ENCODE measurements at places on chromosomes 6 and 20.

GRCh38 chr6:41093729-41094128, 21.0 kb downstream of the NFYA start:
- DNase-seq = no peak

DNA sequence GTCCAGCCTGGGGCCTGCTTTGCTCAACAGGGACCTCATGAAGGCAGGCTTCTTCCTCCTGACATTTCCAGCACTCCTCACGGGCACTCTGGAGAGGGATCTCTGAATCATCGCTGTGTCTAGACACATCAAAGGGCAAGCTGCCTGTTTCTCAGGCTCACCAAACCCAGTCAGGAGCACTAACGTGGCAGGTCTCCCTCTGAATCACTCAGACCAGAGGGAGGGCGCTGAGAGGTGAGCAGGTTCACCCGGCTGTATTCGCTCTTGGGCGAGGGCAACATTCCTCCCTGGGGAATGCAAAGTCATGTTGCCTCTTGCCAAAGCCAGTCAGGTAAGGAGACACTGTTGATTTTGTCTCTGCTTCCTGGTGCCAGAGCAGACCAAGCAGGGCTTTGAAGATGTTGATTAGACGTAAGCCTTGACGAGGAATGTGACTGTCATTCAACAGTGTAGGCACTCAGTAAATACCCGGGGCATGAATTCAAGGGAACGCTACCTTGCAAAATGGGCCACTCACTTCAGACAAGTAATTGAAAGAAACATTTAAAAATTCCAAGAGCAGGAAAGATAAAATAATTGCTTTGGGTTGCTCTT, 50.1 kb downstream of the CYP24A1 start:
- no peak for DNase-seq

DNA sequence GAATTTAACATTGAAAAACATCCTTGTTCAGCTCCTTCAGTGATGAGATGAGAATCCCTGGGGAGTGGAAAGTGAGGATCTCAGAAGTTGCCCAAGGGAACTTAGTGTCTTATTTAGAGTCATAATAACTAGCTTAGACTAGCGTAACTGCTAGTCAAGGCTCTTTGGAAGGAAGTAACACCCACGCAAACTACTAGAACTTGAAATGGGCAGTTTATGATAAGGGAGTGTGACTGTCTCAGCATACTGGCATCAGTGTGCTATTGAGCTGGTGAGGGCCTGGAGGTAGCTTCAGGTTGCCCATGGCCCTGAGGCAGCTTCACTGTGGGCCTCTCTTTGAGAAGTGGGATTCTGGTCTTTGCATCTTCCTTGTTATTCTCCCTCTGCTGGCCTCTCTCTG, 40.1 kb downstream of the SLX4IP start:
- no peak for DNase-seq

- DNase-seq = no peak
Measured at GRCh38 chr20:14830899-14831298, 493.5 kb upstream of the FLRT3 start.

- DNase-seq = no peak
Measured at GRCh38 chr6:149013586-149014344, 266.9 kb downstream of the UST start.

GRCh38 chr6:119533603-119534279, 184.2 kb upstream of the MAN1A1 start:
- no peak for DNase-seq

DNA sequence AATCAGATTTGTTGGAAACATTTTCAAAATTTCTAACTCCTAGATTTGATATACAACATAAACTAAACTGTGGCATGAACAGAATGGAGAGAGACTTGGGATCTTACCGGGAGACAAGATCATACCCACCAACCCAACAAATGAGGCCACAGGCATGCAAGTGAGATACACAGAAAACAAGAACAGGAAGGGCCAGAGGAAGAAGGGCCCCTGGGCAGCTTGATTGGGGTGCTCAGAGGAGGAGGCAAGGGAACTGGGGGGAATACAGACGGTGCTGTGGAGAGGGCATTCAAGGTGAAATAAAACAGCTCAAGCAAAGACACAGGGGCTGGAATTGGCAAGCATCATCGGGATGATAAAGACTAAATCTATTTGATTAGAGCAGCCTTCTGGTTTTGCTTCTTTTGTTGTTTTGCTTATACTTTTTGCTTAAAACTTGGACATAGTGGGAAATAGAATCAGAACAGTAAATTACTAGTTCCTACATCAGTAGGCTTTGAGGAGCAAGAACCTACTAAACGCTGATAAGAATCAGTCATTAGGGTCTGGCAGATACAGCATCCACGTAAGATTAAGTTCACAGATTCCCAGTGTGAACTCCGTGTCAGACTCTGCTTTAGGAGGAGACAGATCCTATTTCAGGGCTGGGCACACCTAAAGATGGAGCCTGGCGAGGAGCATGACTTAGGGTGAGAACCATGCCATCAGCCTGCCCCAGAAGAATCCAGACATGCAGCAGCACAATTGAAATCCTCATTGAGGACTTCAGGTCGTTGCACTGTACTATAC, 3.5 kb upstream of the RAMACL start:
- DNase-seq = no peak

DNA sequence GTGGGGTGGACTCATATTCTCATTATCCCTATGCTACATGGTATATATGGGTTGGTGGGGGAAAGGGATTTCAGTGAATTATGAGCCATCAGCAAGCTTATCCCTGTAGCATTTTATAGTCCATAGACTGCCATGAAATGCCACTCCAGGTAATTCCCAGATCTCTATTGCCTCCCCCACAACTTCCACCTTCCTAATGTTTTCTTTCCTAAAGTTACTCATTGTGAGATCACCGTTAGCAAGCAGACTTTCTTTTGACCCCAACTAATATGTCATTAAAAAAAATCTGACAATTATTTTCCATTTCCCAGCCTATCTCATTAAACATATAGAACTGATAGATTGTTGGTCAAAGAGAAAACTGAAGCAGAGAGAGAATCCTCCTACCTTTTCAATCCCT, 40.7 kb upstream of the TBX18 start:
- no peak for DNase-seq

GRCh38 chr6:162181741-162182401, 545.7 kb downstream of the PRKN start:
- DNase-seq = no peak

DNA sequence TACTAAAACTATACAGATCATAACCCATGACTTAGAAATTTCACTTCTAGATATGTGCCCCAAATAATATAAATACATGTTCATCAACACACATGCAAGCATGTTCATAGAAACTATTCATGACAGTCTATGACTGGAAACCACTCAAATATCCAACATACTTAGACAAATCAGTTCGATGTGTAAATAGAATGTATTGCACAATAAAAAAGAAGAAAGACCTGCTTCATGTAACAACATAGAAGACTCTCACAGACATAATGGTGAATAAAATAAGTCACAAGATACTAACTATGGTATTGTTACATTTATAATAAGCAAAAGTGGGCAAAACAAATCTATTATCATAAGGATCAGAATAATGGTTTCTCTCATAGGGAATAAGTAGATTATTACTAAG, 163.5 kb upstream of the THBS2 start:
- no peak for DNase-seq

All from T-helper 22 cell (primary cell).